ENCODE measurements at places on chromosomes 4 and X.

DNA sequence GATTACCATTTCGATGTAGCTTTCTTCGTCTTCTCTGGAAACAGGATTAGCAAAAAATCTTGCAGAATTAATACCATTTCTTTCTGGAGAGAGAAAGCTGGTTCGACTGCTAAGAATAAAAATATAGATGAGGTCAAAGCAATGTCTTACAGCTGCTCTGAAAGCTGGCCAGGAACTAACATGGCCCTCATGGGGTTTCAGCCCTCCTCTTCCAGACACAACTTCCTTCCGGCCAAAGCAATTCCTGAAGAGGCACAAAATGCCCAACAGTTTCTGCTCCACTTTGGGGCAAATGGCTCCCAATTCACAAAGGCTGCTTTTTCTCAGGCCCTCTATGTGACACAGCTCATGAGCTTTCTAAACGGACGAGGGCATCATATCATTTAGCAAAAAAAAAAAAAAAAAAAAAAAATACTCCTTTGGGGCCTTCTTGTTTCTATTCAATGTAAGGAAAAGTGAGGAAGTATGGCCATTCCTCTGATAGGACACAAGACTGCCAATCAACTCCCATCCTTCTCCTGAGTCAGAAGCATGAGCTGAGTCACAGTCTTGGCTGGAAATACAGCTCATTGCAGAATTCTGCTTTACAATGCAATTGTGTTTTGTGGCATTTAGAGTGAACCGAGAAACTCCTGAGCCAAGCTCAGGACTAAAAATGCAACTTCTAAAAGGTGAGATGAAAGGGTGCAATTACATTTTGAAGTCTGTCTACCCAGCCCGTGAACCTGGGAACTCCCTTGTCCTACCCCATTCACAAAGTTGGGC lies 42.7 kb upstream of the CTAG2 start:
- no peak for DNase-seq

GRCh38 chr4:11424856-11425255 lies 3.8 kb downstream of the HS3ST1 start:
- no peak for DNase-seq

GRCh38 chr4:27442146-27442545 lies 581.5 kb downstream of the STIM2 start:
- DNase-seq, result no peak

DNA sequence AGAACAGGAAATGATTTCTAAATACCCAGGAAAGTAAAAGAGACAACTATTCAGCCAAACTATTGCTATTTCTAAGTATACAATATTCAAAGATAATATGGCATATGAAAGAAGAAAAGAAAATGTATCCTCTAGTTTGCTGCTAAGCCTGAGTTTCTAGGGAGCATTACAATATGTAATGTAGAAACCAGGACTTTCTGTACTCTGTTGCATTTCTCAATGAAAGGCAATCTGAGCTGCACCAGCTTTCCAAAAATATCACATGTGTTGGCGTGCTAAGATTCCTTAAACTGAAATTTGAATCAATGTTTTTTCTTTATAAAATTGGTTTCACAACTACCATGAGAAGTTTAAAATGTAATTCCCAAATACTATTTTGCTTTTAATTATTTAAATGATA lies 129.6 kb downstream of the ANK2 start:
- no peak for DNase-seq

- DNase-seq, result no peak
These were observed 29.1 kb upstream of the KLHL8 start for GRCh38 chr4:87249332-87250019.

DNA sequence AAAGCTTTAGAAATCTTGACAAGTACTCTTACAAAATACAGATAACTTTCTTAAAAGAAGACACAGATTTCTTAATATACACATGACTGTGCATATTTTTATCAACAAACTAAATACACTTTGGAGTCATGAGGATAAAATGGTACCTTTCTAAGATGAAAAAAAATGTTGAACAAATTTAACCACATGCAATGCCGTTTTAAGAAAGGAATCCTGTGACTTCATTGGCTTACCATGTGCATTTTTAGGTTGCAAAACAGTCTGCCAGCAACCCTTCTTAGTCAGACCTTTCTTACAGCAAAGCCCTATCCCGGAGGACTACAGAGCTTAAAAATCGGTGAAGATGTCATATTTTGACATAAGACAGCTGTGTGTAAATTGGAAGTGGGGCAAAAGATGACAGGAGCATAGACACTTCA lies 51.7 kb downstream of the GASK1B start:
- DNase-seq, result no peak

DNA sequence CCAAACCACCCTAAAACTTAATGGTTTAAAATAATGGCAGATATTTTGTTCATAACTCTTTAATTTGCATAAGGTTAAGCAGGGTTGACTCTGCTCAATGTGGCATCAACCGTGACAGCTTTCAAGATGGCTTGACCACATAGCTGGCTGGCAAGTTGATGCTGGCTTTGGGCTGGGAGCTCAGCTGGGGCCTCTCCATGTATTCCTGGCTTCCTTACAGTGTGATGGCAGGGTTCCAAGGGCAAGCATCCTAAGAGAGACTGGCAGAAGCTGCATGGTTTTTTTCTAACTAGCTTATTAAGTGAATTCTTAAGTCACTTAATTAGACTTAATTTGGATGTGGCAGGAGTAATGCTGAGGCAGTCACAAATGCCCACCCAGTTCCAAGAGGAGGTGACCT lies 4.5 kb downstream of the RP2 start:
- DNase-seq, result no peak

GRCh38 chrX:24377195-24377594 lies 16.8 kb downstream of the SUPT20HL1 start:
- DNase-seq, result no peak

- no peak for DNase-seq
These were observed 224.7 kb downstream of the RBMX2 start for GRCh38 chrX:130626521-130626920.

- DNase-seq, result peak; percentile 51
These were observed 70.2 kb downstream of the CLDN22 start for GRCh38 chr4:183249854-183250253.

GRCh38 chr4:185534866-185535611 lies at the start of gene PDLIM3:
Gene PDLIM3 (minus strand): TSS chr4:185535507. CDS start chr4:185535434, 73 bp downstream.
- peak; percentile 41 for DNase-seq

GRCh38 chr4:122914292-122914904 lies 8.0 kb downstream of the NUDT6 start:
- no peak for DNase-seq

DNA sequence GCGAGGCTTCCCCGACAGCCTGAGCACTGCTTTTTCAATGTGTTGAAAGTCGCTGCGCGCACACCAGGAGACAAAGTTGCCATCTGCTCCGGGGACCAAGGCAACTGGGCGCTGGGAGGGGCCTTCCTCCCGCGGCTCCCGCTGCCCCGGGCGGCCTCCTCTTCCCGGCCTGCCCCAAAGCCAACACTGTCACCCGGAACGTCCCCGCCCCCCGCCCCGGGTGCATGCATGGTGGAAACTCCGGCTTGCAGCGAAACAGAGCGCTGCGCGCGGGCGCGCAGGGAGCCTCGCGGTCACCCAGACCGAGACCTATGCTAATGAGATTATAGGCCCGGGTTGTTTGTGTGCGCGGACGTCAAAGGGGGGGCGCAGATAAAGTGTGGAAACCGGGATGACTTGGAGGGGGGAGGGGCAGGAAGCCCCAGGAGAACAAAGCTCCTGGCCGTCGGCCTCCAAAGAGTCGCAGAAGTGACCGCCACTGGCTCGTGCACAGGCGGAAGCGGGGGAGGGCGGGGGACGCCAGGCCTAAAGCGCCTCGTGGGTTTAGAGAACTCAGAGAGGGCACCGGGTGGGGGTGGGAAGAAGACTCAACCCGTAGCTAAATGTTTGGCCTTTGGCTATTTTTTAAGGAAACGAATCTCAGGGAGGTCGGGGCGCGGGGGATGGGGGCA lies 88.8 kb downstream of the BCOR start:
- DNase-seq, result peak; percentile 51

- DNase-seq, result no peak
These were observed 232.3 kb downstream of the FRMPD4 start for GRCh38 chrX:12370497-12370986.

GRCh38 chr4:80183250-80184052 lies 13.9 kb upstream of the PRDM8 start:
- no peak for DNase-seq

DNA sequence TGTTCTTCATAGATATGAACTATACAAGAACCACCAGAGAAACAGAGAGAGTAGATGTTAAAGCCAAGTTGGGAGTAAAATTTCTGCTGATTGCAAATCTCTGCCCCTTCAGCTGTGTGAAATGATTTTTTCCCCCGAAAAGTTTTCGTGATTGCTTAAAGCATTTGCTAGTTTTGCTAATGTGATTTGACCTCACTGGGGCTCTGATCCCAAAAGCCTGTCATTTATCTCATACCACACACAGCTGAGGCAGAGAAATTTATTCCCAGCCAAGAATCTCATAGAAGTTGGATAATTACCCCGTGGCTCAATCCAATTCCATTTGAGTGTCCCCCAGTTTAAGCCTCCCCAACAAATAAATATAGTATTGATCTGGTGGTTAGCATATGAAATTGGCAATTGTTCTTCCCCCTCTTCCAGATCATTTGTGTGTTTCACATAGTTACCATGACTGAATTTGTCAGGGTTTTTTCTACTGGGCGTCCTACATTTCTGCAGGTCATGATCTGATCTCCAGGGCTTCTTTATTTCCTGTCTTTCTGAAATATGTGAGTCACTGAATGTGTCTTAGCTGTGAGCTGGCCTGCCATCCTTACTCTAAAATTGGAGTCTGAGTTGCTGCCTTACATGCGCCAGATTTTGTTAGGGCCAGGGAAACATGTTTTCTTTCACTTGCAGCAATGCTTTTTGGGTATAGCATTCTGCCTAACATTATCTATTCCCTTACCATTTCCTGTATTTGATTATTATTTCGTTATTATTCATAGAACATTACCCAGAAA lies 167.5 kb upstream of the FRMPD4 start:
- DNase-seq, result no peak

DNA sequence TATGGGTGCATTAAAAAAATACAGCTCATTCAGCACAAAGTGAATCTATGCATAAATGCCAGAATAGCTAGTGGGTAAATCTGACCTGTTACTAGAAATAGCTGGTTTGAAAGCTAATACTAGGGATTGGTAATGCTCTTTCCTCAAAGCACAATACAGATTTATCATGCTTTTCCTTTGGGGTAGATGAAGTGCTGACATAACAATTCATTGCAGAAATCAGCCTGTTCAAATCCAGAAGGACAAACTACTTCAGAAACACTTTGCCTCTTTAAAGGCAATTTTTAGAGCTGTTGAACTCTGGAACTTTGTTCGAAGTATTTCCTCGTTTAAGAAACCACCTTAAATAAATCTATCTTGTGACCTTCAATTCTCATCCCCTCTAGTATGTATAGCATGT lies 957.9 kb downstream of the ARAP2 start:
- DNase-seq, result no peak
